ENCODE measurements at places on chromosomes 3 and 15. TPM values are rescaled to one million over a fixed set of nuclear protein-coding genes. Genes with fewer than 3 reads are reported as not detected.

The CHRNA3 gene
- polyA plus RNA-seq, result 2.3 TPM

DNA sequence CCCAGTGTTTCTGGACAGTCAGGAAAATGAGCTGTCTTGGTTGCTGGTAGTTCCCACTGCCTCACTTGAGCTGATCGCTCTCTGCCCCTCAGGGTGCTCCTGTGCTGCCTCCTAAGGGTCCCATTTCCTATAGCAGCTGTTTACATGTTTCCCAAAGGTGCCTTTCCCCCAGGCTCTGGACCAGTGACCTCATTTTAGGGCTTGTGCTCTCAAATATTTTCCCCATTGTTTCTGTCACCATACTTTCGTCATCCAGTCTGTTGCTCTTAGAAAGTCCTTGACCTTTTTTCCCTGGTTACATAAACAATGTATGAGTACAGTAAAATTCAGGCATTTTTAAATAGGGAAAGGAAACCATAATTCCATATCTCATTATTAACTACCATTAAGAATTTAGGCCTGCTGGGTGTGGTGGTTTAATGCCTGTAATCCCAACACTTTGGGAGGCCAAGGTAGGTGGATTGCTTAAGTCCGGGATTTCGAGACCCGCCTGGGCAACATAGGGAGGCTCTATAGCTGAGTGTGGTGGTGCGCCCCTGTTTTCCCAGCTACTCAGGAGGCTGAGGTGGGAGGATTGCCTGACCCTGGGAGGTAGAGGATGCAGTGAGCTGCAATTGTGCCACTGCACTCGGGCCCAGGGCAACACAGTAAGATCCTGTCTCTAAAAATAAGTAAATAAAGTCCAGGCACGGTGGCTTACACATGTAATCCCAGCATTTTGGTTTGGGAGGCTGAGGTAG is 11.7 kb downstream of the RAD54L2 start:
- H3K27ac ChIP-seq, result no peak overlapping the region
- no peak for DNase-seq
- H3K36me3 ChIP-seq, result no peaks in the 10 kb centered on the region
- H3K4me3 ChIP-seq, result no peak overlapping the region
- H3K27me3 ChIP-seq, result no peaks in the 10 kb centered on the region
- H3K4me1 ChIP-seq, result no peaks in the 10 kb centered on the region

- no peak overlapping the region for H3K4me3 ChIP-seq
- no peaks in the 10 kb centered on the region for H3K36me3 ChIP-seq
- no peak for DNase-seq
- no peak overlapping the region for H3K27ac ChIP-seq
Measured at GRCh38 chr3:43178891-43179366, 73.0 kb upstream of the POMGNT2 start.

The CSNK1G1 gene
- 7.3 TPM for polyA plus RNA-seq

The SLC24A1 gene
- 1.6 TPM for polyA plus RNA-seq

The RARRES1 gene
- polyA plus RNA-seq, result 0.82 TPM

GRCh38 chr15:30991255-30992235 is at the start of gene MTMR10:
MTMR10 (minus strand) TSS chr15:30991628; CDS start chr15:30991506, 122 bp downstream.
- H3K27me3 ChIP-seq, result no peaks in the 10 kb centered on the region
- DNase-seq, result peak; percentile 83
- peak within 1 kb of the TSS; percentile 98 for H3K27ac ChIP-seq
- peaks cover 15% of the 10 kb centered on the region for H3K4me1 ChIP-seq
- H3K36me3 ChIP-seq, result no peaks in the 10 kb centered on the region

The OR5K2 gene
- not detected for polyA plus RNA-seq

DNA sequence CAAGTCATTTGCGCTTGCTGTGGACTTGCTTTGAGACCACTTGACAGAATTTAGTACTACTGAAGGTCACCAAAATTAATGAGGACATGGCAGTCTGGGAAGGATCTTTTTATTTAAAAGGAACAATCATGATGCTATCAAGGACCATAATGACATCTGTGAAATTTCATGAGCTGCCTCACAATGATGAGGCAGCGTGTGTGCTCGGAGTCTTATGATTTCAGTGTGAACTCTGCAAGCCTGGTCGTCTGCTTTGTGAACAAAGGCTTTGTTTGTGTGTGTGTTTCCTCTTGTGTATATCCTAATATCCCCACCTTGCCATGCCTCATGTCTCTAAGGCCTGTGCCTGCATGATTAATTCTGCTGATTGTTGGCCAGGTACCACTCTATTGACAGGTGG is 46.7 kb downstream of the RAD54L2 start:
- H3K4me3 ChIP-seq, result no peak overlapping the region
- DNase-seq, result no peak
- peaks cover 24% of the 10 kb centered on the region for H3K4me1 ChIP-seq
- H3K27me3 ChIP-seq, result no peaks in the 10 kb centered on the region
- H3K36me3 ChIP-seq, result no peaks in the 10 kb centered on the region

DNA sequence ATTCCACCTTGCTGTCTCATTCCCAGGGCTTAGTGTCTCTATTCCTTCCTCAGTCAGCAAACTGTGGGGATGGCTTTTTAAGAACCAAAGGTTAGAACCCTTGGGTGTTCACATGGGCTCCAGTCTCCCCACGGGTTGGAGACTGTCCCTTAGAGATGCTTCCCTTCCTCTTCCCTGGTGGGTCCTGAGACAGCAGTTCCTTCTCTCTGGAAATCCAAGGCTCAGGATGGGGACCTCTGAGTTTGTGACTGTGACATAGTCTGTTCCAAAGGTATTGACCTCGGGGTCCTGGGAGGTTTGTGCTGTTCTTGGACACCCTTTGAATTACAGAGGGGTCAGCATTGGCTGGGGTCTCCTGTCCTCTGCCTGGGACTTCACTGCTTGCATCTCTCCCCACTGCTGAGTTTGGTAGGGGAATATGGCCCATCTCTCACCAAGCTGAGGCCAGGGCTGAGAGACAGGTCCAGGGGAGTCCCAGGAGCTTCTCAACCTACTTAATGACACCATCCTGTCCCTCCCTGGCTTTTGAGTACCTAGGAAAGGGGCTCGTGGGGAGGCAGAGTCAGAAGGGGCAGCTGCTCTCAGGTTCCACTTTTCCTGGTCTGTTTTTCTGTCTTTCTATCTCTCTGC is 1.5 kb downstream of the GRM2 start:
- no peak overlapping the region for H3K4me3 ChIP-seq
- H3K36me3 ChIP-seq, result no peaks in the 10 kb centered on the region
- H3K27me3 ChIP-seq, result peaks cover 22% of the 10 kb centered on the region
- H3K27ac ChIP-seq, result no peak overlapping the region
- no peak for DNase-seq

GRCh38 chr3:116809208-116809607 is 99.6 kb downstream of the TUSC7 start:
- H3K27me3 ChIP-seq, result no peaks in the 10 kb centered on the region
- no peaks in the 10 kb centered on the region for H3K36me3 ChIP-seq
- H3K27ac ChIP-seq, result no peak overlapping the region
- H3K4me1 ChIP-seq, result 0 out of 2 replicates have a peak, but pooled peaks cover 8% of the 10 kb centered on the region
- DNase-seq, result no peak

The LRTM1 gene
- polyA plus RNA-seq, result 0.47 TPM

Measured in GM23338 (cell line).